ENCODE measurements at places on chromosomes 7 and 10.

DNA sequence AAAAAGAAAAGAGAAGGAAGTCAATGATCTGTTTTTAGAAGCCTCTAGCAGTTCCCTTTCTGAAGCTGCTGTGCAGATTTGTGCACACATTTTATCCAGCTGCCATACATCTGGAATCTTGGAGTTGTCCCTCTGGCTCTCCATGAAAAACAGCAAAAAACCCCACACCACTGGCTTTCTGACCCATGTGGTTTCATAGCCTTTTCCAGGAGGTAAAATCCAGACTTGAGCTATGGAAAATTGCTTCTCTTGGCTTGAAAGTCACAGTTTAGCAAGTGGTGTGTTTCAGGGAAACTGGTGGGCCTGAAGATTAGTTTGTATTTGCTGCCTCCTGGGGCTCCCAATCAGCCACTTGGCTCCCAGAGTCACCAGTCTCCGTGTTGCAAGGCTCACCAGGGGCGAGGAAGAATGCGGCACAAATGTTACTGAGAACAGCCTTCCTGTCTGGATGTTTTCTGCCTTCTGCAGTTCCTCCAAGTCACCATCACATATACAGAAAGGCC is 50.1 kb upstream of the ADRB1 start:
- no peak for DNase-seq

GRCh38 chr7:112280267-112280666 is 73.8 kb downstream of the ZNF277 start:
- DNase-seq, result no peak

- no peak for DNase-seq
Observed at GRCh38 chr7:144489504-144489903, 86.0 kb upstream of the NOBOX start.

- DNase-seq, result no peak
Observed at GRCh38 chr10:103281753-103282152, 4.8 kb downstream of the INA start.

- DNase-seq, result no peak
Observed at GRCh38 chr10:71251319-71251718, 38.9 kb downstream of the UNC5B start.

DNA sequence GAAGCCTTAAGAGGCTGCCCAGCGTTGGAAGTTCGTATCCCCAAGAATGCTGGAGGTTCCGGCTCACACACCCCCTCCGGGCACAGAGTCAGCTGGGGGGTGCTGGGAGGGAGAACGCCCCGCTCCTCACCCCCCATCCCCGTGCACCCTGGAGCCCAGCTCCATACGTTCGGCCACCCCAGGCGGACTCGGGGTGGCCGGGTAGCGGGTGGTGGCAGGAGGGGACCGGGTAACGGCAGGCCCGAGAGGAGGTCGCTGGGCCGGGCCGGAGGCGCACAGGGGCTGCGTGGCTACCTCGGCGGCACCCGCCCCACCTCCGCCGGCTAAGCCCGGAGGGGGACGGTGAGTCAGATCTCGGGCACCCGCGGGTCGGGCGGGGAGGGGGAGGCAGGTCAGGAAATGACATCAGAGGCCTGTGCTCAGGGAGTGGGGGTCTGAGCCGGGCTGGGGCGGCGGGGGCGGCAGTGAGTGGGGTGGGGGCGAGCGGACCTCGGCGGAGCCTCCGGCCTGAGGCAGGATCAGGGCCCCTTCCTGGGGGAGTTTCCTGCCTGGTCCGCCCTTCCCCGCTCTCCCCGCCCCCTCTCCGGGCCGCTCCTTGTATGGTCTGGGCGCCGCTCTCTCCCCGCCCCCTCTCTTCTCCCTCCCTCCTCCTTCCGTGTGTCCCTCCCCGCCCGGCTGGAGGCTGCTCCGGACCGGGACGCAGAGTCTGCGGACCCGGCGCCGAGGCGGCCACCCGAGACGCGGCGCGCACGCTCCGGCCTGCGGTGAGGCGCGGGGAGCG is at the start of gene ZYX:
ZYX (plus strand) TSS at position 700 of the 781 bp plus-strand sequence. CDS start 227 bp downstream, outside the sequence.
- peak; percentile 89 for DNase-seq

DNA sequence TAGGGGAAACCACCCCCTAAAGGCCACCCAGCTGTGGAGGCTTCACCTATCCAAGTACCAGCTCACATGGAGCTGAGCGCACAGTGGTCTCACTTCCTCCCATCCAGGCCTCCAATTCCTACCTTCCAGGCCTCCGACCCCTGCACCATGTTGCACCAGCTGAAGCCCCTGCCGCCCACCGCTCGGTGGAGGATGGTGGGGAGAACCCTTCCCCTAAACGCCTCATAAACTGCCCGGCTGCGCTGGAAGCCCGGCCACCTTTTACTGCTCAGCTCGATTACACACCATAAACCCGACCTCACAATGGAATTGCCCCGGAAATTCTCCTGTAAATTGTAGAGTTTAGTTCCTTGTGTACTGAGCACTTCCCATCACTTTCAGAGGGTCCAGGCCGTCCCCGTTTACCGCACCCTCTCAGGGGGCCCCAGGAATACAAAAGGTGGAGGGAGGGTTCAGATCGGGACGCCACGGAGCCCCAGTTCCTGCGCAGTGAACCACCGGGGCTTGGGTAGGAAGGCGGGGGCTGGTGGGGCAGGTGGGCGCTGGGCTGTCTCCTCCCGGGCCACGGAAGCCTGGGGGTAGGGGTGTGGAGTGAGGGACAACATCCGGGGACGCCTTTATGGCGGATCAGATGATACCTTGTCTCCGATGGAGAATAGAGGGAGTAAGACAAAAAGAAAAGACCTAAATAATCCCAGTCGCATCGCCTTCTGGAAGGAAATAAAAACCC is 1.4 kb upstream of the HOXA7 start:
- peak; percentile 50 for DNase-seq

DNA sequence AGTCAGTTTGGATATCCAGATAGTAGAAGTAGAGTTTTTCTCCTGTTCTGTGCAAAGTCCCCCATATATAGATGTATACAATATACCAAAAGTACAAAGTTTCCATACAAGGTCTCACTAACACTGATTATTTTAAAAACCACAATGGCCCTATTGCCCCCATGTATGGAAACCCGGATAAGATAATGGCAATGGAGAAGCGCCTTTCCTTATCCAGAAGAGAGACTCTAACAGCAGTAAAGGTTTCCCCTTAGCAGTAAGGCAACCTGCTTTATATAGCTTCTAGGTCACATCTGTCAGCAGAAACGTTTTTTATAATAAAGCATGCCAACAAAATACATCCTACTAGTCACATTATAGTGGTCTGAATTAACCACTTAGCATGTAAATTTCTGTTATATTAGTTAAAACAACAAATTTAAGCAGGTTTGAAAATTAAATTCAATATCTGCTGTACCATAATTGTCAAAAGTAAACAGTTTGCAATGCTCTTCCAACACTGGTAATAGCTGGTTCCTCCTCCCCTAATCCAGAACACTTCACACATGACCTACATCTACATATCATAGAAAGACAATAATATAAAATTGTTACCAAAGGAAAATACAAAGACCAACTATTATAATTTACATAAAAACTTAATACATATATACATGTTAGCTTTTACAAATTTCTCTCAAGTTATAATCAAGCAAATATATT is 22.4 kb downstream of the USP6NL start:
- no peak for DNase-seq

DNA sequence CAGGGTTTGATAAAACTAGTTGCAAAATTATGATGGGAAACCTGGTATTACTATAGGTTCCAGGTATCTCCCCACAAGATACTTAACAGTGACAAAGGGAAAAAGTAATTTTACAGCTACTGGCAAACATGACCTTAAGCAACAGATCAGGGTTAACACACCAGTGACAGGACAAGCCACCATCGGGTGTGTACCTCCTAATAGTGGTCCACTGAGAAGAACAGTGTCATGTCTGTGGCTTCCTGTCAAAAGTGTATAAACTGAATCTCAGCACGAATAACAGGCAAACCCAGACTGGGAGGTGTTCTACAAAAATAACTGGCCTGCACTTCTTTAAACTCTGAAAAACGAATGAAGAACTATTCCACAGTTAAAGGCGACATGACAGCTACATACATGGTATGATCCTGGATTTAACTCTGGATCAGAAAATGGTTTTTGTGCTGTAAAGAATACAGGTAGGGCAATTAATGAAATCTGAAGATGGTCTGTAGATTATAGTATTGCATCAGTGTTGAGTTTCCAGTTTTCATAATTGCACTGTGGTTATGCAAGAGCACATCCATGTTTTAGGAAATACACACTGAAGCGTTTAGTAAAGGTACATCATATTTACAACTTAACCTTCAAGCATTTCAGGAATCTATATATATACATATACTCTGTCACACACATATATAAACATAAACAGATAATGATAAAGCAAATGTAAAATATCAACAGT is 32.0 kb upstream of the ARMS2 start:
- no peak for DNase-seq

GRCh38 chr10:65950075-65950474 is 975.8 kb upstream of the LRRTM3 start:
- no peak for DNase-seq

DNA sequence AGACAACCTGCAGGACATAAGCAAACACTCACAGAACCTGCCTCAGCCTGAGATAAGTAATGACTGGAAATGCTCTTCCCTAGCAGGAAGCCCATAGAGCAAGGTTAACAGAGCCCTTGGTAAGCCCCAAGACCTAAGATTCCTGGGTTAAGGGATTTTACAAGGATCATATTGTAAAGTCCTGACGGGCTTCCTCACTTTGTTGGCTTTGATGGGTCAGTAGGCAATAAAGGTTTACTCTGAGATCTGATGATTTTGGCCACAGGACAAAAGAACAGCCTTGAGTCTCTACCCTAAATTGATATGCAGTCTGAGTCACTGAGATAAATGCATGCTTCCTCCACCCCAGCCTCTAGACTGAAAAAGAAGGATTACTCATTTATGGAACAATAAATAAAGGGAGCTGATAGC is 270.8 kb downstream of the HTR7 start:
- no peak for DNase-seq

DNA sequence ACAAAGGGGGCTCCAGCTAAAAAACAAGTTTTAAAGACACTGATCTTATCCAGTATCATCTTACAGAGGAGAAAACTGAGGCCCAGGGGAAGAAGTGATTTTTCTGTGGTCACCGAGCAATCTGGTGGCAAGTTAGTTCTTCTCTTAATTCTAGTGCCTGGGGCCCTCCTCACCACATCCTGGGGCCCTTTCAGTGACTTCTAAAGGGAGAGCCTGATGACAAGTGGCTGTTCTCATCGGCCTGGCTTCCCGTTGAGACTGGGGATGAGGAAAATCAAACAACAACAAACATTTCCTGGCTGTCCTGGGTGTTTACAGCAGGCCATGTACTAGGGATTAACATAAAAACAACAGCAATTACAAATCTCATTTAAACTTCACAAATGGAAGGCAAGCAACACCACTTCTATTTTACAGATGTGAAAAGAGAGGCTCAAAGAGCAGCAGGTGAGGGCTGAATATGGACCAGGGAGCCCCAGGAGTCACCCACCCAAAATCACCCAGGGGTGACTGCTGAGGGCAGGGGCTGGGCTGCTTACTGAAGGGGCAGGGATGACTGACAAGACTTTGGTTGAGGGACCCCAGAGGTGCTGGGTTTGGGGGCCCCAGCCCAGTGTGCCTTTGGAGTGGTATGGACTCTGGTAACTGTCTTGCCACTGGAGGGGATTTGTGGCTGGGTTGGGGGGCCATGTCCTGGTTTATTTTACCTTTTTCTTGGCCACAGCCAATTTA is 24.7 kb upstream of the MTPAP start:
- DNase-seq, result no peak

DNA sequence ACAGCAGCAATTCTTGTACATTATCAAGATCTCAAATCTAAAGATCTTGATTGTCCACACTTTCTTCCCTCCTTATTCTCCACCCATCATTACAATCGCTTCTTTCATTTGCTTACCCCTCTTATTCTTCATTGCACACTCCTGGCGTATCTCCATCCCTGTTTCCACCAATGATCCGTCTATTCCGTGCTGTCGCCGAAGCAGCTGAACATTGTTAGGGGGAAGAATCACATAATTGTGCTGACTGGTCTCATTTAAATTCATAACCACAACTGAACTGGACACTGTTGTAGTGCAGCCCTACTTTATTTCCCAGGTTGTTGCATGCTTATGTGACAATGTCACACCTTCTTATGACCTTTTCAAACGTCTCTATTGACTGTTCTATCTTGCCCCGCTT is 18.9 kb upstream of the NRP1 start:
- DNase-seq, result no peak

DNA sequence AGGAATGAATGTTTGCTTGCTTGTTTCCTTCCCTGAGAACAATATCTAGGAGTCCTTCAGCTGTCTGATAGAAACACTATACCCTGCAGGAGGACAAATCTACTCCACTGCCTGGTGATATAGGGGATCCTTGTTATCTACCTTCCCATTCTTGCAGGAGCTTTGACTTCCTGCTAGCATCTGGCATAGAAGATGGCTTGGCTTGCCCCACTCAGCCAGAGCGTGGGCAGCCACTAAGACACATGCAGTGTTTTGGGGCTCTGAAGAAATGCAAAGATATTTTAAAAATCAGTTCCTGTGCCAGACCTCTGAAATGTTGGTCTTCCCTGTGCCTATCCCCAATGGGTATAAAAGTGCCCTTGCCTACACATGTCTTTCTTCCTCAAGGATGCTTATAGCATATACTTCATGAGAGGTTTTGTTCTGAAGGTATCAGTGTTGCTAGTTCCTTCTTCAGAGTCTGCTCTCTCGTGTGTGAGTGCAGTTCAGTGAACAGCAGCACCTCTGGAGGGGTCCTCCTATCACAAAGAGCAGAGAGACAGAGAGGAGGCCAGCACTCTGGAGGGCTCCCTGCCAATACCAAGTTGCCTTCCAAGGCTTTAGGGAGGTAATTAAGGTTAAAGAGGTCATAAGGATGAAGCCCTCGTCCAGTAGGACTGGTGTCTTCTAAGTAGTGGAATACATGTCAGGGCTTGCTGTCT is 149.1 kb upstream of the CALCR start:
- no peak for DNase-seq

DNA sequence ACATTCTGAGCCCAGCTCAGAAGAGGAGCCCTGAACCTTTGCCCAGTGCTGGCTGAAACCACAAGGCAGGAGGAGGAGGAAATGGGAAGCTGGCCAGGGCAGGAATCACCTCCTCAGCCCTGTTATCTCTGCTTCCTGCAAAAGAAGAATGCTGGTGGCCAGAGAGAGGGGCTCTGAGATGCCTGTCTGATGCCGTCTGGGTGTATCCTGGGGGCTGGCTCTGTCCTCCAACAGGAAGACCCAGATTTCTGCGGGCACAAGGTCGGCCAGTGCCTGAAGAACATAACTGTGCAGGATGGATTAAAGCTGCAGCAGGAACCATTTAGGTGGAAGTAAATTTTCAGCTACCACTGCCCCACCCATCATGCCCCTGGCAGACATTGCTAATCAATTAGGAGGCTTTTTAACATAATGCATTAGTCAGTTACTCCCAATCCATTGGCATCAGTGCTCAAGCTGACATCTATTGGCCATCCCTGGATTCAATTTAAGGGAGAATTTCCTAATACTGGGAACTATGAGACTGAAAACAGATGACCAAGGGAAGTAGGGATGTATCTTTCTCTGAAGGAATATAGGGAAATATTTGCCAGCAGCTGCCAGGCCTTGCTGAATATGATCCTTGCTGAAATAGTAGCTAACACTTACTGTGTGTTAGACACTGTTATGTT is 67.7 kb downstream of the COL13A1 start:
- DNase-seq, result no peak

Data from activated CD8-positive, alpha-beta memory T cell treated with anti-CD3 and anti-CD28 coated beads, Interleukin-2, amount 50 U/mL, for 48 hours (primary cell).